ENCODE measurements at places on chromosomes 1 and 21.

DNA sequence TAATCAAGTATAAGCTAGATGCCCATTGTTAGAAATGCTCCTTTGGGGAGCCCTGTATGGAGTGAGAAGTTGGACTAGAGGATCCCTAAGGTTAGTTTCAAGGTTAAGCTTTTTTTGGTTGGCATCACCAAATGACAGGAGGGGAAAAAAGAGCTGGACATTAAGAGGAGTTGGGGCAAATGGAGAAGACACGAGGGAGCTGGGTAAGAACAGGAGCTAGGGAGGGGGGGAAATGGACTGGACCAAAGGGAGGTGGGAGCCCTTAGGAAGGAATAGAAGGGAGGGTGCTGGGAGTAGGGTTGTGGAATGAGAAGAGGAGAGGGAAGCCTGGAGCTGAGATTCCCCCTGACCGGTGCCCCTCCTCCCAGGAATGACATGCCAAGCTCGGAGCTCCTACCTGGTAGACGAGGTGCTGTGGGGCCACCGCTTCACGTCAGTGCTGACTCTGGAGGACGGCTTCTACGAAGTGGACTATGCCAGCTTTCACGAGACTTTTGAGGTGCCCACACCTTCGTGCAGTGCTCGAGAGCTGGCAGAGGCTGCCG is 5.9 kb downstream of the KCNJ9 start:
- DNase-seq: no peak

GRCh38 chr1:86765073-86765472 is 60.7 kb downstream of the SH3GLB1 start:
- DNase-seq: no peak

- DNase-seq: no peak
Observed at GRCh38 chr1:107105914-107106313, 34.9 kb upstream of the NTNG1 start.

DNA sequence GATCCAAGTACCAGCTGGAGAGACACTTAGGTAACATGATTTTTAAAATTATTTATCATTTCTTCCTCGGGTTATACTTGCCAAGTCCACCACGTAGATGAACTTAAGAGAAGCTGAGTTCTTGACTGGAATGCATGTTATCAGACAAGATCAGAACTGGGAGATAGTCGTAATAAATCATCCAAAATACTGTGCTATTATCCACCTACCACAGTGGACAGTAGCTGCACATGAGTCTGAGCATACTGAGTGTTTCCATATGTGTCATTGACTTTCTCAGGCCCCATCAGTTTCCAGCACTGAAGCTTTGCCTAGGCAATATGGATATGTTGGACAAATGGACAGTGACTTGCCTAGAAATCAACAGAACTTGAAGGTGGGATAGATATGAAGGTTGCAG is 77.9 kb upstream of the RRP15 start:
- no peak for DNase-seq

DNA sequence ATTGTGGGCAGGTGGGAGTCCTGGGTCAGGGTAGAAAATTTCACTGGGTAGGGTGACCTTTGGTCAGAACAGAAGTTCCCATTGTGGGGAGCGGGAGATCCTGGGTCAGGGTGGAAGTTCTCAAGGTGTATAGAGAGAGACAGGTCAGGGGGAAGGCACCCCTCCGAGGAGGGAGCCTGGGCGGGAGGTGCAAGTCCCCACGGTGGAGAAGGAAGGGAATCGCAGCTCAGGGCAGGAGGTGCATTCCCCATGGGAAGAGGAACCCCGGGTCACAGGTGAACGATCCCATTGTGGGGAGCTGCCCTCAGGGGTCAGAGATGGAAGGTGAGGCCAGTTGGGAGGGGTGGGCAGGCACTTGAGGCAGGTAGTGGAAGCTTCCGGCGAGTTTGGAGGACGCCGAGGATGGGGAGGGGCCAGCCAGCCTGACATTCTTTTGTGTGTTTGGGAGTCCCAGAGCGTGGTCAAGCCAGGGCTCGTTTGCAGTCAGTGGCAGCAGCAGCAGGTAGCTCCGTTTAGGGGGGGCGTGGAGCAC is 637 bp downstream of the LYPLA2 start:
- no peak for DNase-seq

DNA sequence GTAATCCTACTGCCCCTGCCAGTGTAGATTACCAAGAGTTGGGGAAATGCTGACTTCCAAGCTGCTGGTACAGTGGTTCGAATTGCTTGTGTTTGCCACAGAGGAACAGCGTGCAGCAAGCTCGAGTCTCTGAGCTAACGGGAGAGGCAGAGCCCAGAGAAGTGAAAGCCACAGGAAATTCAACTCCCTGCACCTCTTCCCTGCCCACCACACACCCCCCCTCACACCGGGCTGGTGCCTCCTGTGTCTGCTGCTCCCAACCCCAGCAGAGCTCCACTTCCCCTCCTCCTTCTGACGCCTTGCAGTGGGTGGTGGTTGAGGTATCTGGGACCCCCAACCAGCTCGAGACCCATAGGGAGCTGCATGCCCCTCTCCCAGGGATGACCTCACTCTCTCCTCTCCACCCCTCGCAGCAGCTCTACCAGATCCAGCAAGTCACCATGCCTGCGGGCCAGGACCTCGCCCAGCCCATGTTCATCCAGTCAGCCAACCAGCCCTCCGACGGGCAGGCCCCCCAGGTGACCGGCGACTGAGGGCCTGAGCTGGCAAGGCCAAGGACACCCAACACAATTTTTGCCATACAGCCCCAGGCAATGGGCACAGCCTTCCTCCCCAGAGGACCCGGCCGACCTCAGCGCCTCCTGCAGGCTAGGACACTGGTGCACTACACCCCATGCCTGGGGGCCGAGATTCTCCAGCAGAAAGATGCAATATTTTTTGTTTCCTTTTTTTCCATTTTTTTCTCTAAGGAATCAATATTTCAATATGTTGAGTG is 13.1 kb upstream of the KCNQ4 start:
- no peak for DNase-seq

DNA sequence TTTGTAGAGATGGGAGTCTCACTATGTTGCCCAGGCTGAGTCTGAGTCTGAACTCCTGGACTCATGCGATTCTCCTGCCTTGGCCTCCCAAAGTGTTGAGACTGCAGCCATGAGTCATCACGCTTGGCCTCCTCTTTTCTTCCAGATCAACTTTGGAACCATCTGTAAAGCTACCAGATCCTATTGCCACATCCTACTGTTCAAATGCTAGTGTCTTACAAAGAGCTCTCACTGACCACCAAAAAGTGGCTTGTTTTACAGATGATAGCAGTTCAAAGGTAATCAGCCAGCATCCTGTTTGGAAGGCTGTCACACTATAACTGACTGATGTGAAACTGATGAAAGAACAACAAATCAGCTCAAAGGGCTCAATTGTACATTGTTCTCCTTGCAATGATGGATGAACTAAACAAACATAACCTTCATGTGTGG is 221.6 kb downstream of the AKT3 start:
- DNase-seq: no peak

Data from NCI-H1694 (cell line).